ENCODE measurements at places on chromosomes 13 and 19.

GRCh38 chr13:95505265-95505664 is 47.3 kb upstream of the CLDN10 start:
- DNase-seq, result no peak

DNA sequence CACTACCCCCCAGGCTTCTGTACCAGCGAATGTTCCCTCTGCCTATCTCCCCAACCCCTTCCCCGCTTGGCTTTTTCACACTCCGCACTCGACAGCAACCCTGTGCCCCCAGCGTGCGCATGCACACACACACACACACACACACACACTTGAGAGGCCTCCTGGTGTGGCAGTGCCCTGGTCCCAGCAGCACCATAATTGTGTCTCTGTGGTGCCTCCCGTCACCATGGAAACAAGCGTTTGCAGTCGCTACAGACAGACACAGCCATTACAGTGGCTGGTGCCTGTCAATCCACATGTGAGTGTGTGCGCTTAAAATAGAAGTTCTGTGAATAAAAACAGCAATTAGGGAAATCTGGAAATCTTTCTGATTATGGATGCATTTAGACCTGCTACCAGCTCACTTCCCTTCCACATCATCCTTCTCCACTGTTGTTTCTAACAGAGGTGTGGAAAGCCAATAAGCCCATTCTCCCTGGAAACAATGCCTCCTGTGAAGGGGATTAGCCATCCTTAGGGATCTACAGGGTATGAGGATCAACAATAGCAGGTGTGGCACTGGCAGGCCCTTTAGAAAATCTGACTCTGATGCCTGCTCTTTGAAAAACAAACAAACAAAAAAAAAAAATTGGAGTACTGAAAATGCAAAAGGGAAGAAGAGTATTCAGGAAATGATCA is 146.3 kb downstream of the DCLK1 start:
- no peak for DNase-seq

DNA sequence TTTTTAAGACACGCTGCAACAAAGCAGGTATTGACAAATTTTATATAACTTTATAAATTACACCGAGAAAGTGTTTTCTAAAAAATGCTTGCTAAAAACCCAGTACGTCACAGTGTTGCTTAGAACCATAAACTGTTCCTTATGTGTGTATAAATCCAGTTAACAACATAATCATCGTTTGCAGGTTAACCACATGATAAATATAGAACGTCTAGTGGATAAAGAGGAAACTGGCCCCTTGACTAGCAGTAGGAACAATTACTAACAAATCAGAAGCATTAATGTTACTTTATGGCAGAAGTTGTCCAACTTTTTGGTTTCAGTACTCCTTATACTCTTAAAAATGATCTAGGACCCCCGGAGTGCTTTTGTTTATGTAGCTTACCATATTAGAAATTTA is 1.2 kb downstream of the BRCA2 start:
- no peak for DNase-seq

DNA sequence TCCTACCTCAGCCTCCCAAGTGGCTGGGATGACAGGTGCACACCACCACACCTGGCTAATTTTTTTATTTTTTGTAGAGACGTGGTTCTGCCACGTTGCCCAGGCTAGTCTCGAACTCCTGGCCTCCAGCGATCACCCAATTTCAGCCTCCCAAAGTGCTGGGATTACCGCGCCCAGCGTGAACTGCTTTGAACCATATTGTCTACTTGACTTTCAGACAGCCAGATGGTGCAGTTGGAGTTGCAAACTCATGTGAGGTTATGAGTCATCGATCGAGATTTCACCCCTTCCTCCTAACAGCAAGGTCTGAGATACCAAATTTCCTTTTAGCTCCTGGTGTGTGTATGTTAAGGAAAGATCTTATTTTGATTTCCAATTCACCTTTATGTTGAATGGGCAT is 2.7 kb downstream of the SLC27A1 start:
- DNase-seq, result no peak

DNA sequence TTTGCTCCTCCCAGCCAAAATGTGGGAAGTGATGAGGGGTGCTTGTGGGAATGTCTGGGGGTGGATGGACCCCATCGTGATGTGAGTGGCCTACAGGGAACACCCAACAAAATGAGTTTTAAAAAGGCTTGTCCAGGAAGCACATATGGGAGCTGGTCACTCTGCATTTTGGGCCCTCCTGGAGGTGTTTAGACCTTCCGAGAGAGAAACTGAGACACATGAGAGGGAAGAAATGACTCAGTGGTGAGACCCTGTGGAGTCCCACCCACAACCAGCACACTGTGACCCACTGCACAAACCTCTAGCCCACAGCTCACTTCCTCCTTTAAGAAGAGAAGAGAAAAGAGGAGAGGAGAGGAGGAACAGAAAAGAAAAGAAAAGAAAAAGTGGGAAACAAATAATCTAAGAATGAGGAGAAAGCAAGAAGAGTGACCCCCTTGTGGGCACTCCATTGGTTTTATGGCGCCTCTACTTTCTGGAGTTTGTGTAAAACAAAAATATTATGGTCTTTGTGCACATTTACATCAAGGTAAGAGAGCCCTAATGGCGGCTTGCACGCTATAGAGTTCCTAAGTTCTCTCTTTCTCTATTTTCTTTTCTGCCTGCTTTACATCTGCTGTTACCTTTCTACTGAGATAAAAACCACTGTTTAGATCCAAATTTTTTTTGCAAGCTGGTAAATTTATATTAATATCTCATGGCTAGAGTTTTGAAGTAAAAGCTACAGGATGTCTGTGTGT is 13.3 kb upstream of the LILRB1 start:
- DNase-seq, result no peak

GRCh38 chr13:25771641-25772478 is 280.0 kb downstream of the SHISA2 start:
- DNase-seq, result no peak

Measured in HEK293T (cell line).